ENCODE measurements at places on chromosomes 2 and 18.

GRCh38 chr2:231604101-231604684 is 11.5 kb downstream of the TEX44 start:
- no peak for DNase-seq

DNA sequence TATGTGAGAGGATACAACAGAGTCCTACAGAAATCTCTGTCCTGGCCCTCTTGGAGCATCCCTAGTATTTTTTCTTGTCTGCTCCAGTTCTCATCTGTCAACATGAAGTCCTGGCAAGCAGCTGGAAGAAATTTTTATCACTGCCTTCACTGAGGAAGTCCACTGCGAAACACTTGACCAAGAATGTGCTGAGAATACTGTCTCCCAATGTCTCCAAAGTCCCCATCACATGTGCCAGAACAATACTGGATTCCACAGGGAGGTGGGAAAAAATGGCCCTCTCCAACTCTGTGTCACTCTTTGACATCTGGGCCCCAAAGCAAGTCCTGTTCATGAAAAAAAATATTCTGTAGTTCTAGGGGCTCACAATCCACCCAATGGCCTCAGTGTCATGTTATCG is 32.8 kb upstream of the PGAP1 start:
- no peak for DNase-seq

GRCh38 chr2:79511320-79511951 is 1.4 kb upstream of the CTNNA2 start:
- DNase-seq, result peak; percentile 18

DNA sequence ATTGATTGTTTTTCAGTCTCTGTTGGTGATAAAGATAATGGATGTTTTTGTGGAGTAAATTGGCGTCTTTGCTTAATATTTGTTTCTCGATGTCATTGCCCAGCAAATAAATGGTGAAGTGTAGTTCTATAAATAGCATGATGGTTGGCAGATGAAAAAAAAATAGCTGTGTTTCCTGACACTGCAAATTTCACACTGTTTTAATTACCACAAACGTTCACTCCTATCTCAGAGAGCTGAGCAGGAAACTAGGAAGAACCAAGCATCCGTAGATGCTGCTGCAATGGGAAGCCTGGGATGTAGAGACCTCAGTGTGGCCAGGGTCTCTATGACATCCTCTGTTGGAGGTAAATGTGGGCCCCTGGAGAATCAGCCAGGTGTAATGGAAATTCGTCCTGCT is 183.2 kb downstream of the CYRIA start:
- DNase-seq, result no peak

DNA sequence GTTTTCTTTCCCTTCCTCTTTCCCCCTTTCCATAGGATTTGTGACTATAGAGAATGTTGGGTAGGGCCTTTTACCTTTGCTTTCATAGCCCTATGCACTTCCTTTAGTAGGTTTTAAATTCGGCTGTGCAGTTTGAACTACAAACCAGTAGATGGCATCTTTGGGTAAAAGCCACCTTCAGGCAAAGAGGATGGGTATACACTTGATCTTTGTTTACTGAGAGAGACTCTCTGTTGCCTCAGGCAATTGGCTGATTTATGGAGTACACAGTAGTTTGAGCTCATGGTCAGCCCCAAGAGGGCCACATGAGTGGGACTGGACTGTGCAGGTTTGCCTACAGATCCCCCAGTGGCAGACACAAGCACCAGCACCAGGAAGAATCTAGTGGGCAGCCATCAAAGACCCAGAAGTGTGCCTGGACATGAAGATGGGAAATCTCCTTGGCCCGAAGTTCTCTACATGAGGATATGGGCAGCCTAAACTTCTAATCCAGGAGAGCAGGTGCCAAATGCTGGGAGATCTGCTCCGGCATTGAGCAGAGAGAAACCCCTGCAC is 1304.3 kb upstream of the DDX18 start:
- no peak for DNase-seq

- DNase-seq, result no peak
Measured at GRCh38 chr2:110807522-110807921, 75.1 kb downstream of the ACOXL start.

- DNase-seq, result no peak
Measured at GRCh38 chr2:128285329-128285931, 33.2 kb downstream of the HS6ST1 start.

DNA sequence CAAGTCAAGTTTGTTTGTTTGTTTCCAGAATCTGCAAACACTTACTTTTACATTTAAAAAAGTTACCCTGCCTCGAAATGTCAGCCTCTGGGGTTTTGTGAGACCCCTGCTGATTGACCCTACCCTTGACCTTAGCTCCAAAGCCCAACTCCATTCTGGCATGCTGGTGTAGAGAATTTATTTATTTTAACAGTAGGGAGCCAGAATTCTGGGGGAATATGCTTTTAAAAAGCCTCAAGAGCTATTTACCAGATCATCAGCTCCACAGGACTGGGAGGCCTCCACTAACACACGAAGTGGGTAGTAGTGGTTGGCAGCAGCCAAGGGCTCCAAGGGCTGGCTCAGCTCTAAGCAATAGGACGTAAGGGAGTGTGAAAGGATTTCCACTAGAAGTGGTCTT is 23.2 kb upstream of the GREB1L start:
- DNase-seq, result no peak

GRCh38 chr18:9732031-9732430 is 23.9 kb downstream of the RAB31 start:
- no peak for DNase-seq

DNA sequence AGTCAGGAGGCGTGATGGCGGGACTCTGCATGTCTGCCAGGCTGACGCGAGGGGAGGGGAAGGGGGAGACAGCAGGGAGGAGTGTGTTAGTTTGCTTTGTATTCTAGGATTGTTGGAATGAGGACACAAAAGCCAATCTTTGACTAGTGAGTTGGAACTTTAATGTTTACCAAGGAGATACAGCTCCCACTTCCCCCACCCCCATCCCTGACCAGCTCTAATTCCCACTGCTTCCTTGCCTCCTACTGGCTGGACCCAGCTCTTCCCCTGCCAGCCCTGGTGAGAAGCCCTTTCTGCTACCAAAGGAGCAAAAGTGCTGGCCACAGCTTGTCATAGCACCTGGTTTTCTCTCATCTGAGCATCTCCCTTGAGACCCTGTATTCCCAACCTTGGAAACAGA is 84.5 kb downstream of the CELF4 start:
- no peak for DNase-seq

DNA sequence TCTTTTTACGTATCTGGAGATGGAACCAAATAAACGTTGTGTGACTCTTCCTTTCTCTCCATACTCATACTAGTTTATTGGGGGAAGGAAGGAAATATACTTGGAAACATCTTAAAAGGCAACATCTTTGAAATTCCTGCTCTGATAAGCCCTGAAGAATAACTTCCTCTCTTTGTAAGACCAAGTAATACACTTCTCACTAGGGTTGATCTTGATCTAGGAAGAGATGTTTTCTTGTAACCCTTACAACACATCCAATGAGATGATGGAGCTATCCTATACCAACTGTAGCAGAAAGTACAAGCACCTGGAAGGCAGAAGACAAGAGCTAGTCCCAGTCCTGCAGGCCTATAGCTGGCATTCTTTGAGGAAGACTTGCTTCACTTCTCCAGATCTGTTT is 2.0 kb downstream of the ANKRD44 start:
- no peak for DNase-seq

- DNase-seq, result no peak
Measured at GRCh38 chr2:235722869-235723268, 229.0 kb downstream of the AGAP1 start.

GRCh38 chr2:68828887-68829708 is 42.1 kb downstream of the BMP10 start:
- DNase-seq, result peak; percentile 68

- no peak for DNase-seq
Measured at GRCh38 chr18:8865934-8866333, 160.6 kb downstream of the MTCL1 start.

Measured in thymus (tissue), 14 donors.